ENCODE measurements at places on chromosomes 2 and 18. TPM values are rescaled to one million over a fixed set of nuclear protein-coding genes. Genes with fewer than 3 reads are reported as not detected.

PLA2R1 gene
- total RNA-seq = 0.36 TPM

LYG1 gene
- not detected for total RNA-seq

GRCh38 chr18:26655525-26656430, 107.4 kb upstream of the KCTD1 start:
- DNase-seq = peak; percentile 48

- DNase-seq = no peak
These were observed 24.3 kb downstream of the INPP5D start for GRCh38 chr2:233084488-233084887.

- DNase-seq = peak; percentile 45
These were observed 175.3 kb downstream of the KCNE4 start for GRCh38 chr2:223227338-223227737.
